ENCODE measurements at places on chromosomes 7 and 10. TPM values are rescaled to one million over a fixed set of nuclear protein-coding genes. Genes with fewer than 3 reads are reported as not detected.
A peak's percentile ranks its signal among the peaks of the same experiment; 100 is the strongest.

Gene GRM3
- 0.13 TPM for polyA plus RNA-seq

Gene ABCB4
- polyA plus RNA-seq = 0.18 TPM

Gene TMEM213
- 0.10 TPM for polyA plus RNA-seq

Gene SLC29A4
- 18.4 TPM for polyA plus RNA-seq

Gene ALKBH4
- polyA plus RNA-seq = 8.9 TPM

GRCh38 chr7:116792813-116793212 is 69.6 kb upstream of the CAPZA2 start:
- DNase-seq = no peak

DNA sequence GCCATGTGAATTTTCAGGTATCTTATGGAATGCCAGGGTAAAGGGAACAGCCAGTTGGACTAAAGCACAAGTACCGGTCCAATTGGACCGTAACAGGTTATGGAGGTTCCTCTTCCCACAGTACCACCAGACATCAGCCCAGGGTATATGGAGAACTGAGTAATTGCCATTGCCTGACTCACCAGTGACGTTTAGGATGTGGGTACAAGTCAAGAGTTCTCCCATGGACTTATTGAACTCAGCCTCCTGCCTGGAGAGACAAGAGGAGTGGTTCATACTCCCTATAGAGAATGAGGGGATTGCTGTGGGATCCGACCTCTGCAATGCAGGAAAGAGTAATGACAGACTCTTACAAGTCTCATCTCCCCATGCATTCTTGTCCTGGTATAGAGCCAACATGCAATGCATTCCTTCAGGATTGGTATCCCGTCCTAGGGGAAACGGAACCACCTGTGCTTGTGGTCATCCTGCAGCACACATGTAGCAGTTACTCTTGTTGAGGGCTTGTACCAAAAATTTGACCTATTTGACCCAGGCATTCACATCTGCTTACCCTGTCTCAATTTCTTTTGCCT is 30.7 kb upstream of the ELOVL3 start:
- DNase-seq = no peak

- DNase-seq = no peak
Observed at GRCh38 chr10:104069613-104070012, 16.1 kb downstream of the COL17A1 start.

- DNase-seq = no peak
Observed at GRCh38 chr10:121710207-121710606, 112.0 kb upstream of the FGFR2 start.

DNA sequence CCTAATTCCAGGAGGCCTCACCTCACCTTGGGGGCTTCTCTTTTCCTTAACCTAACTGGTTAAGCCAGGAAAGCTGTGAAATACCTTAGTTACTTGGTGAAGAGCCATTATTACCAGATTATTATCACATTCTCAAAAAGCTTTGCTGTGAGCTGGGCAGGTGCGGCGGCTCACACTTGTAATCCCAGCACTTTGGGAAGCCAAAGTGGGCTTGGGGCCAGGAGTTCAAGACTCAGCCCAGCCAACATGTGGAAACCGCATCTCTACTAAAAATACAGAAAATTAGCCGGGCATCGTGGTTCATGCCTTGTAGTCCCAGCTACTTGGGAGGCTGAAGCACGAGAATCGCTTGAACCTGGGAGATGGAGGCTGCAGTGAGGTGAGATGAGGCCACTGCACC is 102.4 kb upstream of the KLF6 start:
- no peak for DNase-seq

- no peak for DNase-seq
Observed at GRCh38 chr10:29471544-29471859, 163.3 kb downstream of the SVIL start.

GRCh38 chr7:2172311-2173188 is 60.2 kb downstream of the MAD1L1 start:
- DNase-seq = peak; percentile 63
